ENCODE measurements at places on chromosomes 2 and 18.

DNA sequence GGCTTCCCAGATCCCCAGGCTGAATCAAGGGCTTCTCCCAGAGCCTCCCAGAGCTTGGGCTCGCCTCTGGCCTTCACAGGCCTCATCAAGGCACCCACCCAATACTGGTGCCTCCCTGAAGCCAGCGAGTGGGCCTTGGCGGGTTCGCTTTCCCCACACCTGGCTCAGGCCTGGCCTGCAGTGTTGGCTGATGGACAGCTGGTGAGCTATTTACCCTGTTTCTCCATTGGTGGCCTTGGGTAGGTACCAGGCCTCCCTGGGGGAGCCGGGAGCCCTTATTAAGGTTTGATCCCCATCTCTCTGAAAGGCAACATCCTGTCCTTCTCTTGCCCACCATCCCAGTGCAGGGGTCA lies 18.2 kb upstream of the DUSP2 start:
- DNase-seq, result no peak

GRCh38 chr2:200486529-200486928 lies 23.3 kb downstream of the KCTD18 start:
- DNase-seq, result no peak

GRCh38 chr2:216666461-216667233 lies 28.7 kb downstream of the IGFBP5 start:
- DNase-seq, result peak; percentile 63

DNA sequence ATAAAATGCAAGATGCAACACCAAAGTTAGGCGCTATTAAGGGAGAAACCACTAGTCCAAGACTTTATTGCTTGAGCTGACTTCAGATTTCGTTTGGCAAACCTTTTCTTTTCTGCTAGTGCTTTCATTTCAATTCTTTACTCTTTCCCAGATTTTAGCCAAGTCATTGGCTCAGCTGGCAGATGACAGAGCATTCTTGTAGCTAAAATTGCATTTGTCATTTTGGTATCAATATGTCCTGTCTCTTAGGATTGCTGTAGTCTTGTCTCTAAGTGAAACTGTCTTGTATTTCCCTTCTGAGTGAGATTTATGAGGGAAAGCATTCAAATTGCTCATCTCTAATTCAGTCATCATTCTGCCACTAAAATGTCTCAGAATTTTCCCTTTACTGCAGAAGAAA lies 335.1 kb downstream of the METTL4 start:
- DNase-seq, result no peak

- DNase-seq, result no peak
Measured at GRCh38 chr2:64681479-64681967, 27.8 kb upstream of the SERTAD2 start.

GRCh38 chr18:31088532-31088931 lies 13.7 kb downstream of the DSC2 start:
- DNase-seq, result no peak

GRCh38 chr2:178830451-178830850 lies 23.2 kb upstream of the TTN start:
- peak; percentile 45 for DNase-seq

- DNase-seq, result no peak
Measured at GRCh38 chr2:129881786-129882396, 97.6 kb upstream of the RAB6C start.

DNA sequence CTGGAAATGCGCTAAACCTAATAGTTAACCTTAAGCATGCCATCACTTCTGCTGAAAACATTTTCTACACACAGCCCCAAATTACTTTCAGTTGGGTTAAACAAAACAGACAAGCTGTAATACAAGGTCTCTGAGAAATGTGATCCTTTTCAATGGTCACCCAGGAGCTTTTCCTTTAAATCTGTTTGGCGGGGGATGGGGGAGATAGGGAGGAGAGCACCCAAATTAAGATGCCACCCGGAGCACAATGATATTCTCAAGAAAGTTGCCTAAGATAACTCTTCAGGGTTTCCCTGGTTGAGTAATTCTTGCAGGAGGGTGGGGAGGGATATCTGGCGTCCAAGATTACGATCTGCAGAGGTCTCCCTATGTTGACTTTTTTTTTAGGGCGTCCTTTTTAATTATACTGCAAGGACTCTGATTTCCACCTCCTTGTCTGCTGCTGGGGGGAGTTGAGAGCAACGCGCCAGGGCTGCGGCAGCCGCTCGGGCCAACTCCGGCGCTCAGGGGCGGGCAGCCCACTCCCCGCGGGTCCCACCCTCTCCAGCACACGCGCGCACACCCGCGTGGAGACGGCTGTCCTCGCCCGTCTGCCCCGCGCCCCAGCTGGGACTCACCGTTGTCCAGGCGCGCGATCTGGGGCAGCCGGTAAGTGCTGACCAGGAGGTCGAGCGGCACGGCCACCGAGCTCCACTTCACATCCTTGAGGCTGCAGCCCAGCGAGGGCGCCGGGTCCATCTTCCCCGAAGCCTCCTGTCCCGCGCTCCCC lies 807 bp downstream of the GAREM1 start:
- DNase-seq, result peak; percentile 46

DNA sequence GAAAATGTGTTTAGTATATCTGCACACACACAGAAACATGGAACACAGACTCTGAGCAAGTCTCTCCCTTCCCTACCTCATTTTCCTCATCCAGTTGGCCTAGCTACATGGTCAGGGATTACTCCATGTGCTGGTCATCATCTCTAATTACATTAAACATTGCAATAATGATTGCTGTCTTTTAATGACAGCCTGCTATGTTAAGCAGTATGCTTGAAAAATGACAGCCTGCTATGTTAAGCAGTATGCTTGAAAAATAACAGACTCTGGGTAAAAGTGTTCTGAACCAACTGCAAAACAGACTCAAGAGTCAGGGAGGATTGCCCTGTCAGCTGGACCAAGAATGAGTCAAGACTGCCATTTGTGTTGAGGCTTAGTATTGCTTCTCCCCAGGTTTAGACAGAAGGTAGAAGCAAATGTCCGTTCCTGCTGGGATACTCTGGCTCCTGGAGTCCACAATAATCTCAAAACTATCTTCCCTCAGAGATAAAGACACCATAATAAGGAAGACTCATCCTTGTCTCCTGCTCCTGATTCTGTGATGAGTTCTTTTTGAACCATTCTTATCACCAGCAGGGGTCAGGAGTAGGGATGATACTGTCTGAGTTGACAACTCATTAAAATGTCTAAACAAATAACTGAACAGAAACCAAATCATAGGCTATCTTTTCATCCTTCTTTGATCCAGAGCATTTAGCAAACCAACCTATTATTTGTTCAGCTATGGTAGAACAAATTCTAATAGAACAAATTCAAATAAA lies 57.7 kb downstream of the CCDC93 start:
- DNase-seq, result no peak

GRCh38 chr2:32485399-32485798 lies 128.6 kb downstream of the BIRC6 start:
- DNase-seq, result no peak

GRCh38 chr18:51193621-51194287 lies 3.7 kb downstream of the MEX3C start:
- no peak for DNase-seq

GRCh38 chr2:59314031-59314766 lies 1073.1 kb upstream of the FANCL start:
- DNase-seq, result no peak

GRCh38 chr18:3457261-3457724 lies 7.3 kb downstream of the TGIF1 start:
- DNase-seq, result no peak

DNA sequence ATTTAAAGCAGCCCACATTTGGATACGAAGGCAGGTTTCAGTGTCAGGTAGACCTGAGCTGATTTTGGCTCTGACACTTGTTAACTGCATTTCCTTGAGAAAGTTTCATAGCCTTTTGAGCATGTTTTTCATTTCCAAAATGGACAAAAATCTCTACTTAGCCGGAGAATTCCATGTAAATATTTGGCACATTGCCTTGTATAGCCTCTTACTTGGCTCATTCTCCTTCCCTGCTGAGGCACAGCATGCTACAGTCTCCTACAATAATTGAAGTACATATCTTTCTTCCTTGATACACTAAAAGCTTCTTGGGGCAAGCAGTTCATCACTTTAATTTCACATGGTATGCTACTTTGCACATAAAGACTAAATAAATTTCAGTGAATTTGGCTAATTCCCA lies 772.2 kb upstream of the CHAC2 start:
- no peak for DNase-seq

DNA sequence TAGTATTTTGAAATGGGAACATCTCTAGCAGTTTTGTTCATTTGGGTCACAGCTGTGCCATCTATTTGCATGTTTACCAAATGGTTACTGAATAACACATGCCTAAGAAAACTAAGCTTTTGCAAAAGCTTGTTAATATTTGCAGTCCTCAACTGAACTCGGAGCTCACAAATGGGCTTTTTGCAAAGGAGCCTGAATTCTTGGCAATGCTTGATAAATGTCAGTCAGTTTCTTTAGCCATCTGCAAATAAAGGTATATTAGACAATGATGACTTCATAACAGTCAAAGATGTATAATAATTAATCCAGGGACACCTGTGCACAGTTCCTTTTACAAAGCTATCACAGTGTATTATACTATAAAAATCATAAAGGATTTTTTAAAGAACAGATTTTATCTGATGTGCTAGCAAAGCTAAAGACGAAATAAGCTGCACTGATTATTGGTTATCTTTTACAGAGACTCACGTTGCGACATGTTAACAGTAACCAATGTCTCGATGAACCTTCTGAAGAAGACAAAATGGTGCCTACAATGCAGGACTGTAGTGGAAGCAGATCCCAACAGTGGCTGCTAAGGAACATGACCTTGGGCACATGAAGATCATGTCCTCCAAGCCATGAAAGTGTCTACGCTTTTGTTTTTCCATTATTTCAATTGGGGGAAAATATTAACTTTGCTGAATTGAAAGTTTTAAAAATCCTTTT lies 248.4 kb upstream of the KCNJ3 start:
- no peak for DNase-seq

- DNase-seq, result no peak
Measured at GRCh38 chr2:106184394-106184793, 9.7 kb downstream of the UXS1 start.

- DNase-seq, result no peak
Measured at GRCh38 chr2:155574941-155575340, 757.6 kb downstream of the NR4A2 start.

DNA sequence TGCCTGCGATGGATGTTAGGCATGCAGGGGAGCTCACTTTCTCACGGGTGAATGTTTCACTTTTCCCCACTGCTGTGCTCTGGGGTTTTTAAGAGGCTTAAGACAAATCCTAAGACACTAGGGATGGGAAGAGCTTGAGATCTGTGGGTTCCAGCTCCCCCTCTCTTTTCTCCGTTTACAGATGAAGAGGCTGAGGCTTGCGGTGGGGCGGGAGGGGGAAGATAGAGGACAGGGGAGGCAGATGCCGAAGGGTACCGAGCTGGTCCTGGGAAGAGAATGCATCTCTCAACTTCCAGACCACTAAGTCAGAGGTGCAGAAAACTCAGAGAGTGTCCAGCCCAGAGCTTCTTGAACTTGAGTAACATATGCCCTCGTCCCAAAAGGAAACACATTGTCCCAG lies 8.2 kb upstream of the ATOH8 start:
- DNase-seq, result no peak

GRCh38 chr2:23524261-23524706 lies 139.3 kb downstream of the KLHL29 start:
- no peak for DNase-seq

GRCh38 chr2:8141780-8142179 lies 540.1 kb upstream of the ID2 start:
- no peak for DNase-seq
